H4 (cell line): ENCODE measurements at places on chromosomes 13 and 19.
A peak's percentile ranks its signal among the peaks of the same experiment; 100 is the strongest.

DNA sequence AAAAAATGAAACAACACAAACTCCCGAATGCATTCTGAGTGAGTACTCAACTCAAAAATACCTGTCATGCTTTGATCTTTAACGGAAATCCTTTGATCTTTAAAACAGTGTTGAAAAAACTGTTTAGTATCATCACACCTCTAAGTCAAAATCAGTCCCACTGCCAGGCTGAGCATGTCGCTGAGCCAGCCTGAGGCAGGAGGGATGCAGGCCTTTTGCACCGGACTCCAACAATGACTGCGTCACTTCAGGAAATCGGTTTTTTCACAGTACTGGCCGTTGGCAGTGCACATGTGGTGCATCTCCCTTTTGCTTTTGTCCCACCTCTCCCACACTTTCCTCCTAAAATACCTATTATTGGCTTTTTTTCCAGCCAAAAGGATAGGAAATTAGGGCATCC lies 78.2 kb downstream of the SHISA2 start:
- no peak for DNase-seq

- DNase-seq = peak; percentile 82
Measured at GRCh38 chr19:3365836-3366752, at the start of gene NFIC. TSS of gene NFIC (plus strand) at chr19:3366583. CDS start at chr19:3366637, 54 bp downstream.

- no peak for DNase-seq
Measured at GRCh38 chr19:28296506-28296905, 916.4 kb downstream of the UQCRFS1 start.

DNA sequence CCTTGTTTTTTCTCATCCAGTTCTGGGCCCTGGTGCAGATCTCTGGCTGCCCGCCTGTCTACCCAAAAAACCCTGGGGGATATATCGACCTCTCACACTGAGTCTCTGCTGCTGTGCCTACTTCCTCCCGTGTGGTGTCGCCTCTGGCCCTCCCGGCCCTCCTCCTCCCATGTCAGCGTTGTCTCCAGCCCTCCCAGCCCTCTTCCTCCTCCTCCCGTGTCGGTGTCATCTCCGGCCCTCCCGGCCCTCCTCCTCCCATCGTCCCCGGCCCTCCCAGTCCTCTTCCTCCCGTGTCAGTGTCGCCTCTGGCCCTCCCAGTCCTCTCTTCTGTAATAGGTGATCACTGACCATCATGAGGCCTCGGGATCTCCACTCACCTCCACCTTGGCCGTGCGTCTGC lies 81.8 kb downstream of the GPR12 start:
- no peak for DNase-seq

DNA sequence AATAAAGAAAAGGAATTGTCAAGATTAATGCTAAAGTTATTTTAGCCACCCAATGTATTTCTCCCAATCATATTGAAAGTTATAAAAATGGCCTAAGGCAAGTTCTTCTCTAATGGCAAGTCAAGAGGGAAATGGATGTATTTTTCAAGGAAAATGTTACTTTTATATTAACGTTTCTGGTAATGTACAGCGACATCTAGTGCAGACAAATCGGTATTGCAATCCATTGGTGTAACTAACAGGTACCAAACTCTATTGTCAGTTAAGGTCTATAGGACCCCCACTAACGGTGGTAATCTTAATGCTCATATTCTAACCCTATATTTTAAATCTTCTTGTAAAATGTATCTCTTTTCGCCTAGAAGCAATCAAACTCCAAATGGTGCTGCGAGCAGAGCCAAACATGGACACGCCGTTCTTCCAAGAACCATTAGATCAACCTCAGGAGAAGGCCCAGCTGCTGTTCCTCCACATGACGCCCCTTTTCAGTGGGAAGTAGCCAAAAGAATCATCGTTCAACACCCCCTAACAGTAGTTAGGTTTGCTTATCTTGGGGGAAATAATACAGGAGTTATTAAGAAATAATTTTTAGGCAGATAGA lies 98.5 kb upstream of the PABPC3 start:
- DNase-seq = peak; percentile 16

GRCh38 chr13:44739539-44739938 lies 163.4 kb upstream of the TSC22D1 start:
- DNase-seq = no peak
